ENCODE measurements at places on chromosomes 7 and 10.

- no peak for DNase-seq
These were observed 31.5 kb downstream of the SHTN1 start for GRCh38 chr10:116973371-116973905.

DNA sequence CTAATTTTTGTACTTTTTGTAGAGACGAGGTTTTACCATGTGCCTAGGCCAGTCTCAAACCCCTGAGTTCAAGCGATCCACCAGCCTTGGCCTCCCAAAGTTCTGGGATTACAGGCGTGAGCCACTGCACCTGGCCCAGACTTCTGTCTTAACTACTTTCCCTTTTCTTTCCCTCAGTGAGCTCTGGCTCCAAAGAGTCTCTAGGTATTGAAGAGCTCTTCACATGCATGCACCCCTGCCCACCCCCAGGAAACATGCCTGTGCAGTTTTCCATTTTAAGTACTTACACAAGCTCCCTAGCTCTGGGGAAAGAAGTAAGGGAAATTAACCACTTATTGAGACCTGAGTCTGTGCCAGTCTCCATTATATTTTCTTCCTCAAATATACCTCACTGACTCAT, 2.0 kb downstream of the MYOZ1 start:
- DNase-seq: no peak

GRCh38 chr7:142263598-142264380, 5.9 kb upstream of the PRSS58 start:
- no peak for DNase-seq

- no peak for DNase-seq
These were observed 21.3 kb downstream of the MLXIPL start for GRCh38 chr7:73602721-73603651.

DNA sequence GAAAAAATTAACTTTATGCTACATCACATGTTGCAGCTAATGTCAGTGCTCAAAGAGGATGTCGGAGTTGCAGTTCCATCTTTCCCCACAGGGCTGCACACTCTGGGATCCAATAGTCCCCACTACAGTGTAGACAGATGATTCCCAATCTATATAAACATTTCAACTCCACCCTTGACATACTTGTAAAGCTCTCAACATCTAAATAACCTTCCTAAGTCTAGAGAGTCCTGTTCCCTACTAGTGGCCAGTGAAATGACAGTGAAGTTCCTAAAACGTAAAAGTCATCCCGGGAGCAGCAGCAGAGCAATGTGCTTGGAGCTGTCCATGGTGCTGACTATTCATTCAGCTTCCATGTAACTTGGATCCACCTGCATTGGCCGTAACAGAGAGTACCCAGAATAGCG, 145.1 kb downstream of the GRM8 start:
- peak; percentile 25 for DNase-seq

GRCh38 chr10:2020836-2021235, 283.5 kb upstream of the ADARB2 start:
- DNase-seq: no peak

GRCh38 chr7:4054158-4054557, 627.9 kb upstream of the FOXK1 start:
- no peak for DNase-seq

GRCh38 chr10:89954061-89954460, 252.7 kb downstream of the KIF20B start:
- no peak for DNase-seq

GRCh38 chr7:30683816-30684215, 1.6 kb upstream of the CRHR2 start:
- no peak for DNase-seq

GRCh38 chr10:77501846-77502261, 135.8 kb downstream of the KCNMA1 start:
- no peak for DNase-seq

DNA sequence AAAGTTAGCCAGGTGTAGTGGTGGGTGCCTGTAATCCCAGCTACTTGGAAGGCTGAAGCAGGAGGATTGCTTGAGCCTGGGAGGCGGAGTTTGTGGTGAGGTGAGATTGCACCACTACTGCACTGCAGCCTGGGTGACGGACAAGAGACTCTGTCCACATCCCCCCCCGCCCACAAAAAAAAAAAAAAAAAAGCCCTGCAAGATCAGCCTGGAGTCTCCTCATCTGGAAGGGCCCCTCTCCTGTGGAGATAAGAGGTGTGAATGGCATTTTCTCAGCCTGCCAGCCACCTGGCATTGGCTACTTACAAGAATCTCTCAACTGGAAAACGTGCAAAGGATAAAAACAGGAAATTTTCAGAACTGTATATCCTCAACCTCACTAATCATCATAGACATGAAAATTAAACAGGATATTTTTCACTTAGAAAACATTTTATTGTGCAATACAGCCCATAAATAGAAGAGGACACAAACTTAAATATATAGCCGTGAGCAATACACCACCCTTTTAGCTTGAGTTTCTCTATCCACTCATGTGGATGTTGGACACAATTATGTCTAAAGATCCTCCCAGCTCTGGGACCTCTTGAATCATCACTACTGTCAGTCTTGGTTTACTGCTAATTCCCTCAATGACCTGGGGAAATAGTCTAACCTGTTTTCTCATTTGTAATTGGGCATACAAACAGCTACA, 11.3 kb upstream of the TSPAN15 start:
- DNase-seq: no peak

DNA sequence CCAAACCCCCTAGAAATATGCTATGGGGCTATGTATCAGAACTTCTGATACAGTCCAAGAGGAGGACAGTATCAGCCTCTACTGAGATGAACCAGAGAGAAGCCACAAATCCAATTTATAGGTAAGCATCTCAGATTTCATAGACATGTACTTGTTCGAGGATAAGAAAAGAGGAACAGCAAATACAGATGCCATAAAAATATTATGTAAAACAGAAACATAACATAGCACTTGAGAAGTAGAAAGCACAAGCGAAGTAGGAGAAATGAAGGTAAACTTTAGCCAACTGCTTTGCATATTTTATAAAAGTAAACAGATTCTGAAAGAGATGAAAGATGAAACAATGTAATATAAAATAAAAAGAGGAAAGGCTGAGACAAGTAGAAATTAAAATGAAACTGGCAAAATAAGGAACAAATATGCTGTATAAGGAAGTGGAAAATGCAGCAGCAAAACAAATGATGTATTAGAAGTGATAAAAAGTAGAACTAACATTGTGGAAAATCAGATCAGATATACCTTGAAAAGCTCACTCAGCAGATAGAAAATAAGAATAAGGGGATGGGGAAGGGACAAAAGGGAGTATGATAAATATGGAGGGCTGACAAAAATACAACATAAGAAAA, 135.1 kb downstream of the SKAP2 start:
- no peak for DNase-seq

- no peak for DNase-seq
These were observed 162.3 kb downstream of the SVIL start for GRCh38 chr10:29472301-29473086.

DNA sequence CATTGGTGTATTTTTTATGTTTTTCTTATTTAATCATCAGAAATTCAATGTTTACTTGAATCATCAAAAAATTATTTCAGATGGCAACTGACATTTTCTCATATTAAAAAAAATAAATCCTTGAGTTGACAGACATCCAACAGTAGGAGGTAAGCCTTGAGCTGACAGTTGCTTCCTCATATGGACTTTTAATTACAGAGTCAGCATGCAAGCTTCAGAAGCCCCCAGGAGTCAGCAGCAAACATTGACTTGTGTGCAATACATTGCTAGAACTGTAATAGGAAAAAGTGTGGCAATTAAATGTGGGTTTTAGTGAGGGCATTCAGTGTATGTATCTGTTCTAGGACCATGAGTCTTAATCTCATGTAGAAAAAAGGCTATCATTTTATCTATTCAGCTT, 62.4 kb upstream of the TAS2R16 start:
- no peak for DNase-seq

- DNase-seq: no peak
These were observed 43.9 kb upstream of the OPALIN start for GRCh38 chr10:96402417-96403305.

- no peak for DNase-seq
These were observed 17.0 kb downstream of the KLHDC10 start for GRCh38 chr7:130087364-130087763.

GRCh38 chr10:34941471-34942357, 126.6 kb upstream of the PARD3 start:
- no peak for DNase-seq

DNA sequence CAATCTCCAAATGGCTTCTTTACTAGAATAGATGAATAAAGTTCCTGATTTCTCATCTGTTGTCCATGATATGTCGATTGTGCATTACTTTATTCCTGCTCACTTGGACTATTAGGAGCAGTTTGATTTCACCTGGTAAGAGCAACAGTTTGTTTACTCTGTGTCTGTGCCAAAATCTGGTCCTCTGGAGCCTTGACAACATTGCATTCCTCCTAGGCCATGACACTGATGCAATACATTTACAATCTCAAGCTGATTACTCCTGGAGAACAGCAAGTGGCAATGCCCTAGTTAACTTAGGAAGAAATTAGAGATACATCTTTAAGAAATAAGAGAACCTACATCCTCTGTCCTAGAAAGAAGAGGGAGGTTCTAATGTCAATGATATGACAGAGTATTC, 71.8 kb downstream of the SGCE start:
- no peak for DNase-seq

- no peak for DNase-seq
These were observed 23.7 kb upstream of the DDC start for GRCh38 chr7:50588937-50589336.

DNA sequence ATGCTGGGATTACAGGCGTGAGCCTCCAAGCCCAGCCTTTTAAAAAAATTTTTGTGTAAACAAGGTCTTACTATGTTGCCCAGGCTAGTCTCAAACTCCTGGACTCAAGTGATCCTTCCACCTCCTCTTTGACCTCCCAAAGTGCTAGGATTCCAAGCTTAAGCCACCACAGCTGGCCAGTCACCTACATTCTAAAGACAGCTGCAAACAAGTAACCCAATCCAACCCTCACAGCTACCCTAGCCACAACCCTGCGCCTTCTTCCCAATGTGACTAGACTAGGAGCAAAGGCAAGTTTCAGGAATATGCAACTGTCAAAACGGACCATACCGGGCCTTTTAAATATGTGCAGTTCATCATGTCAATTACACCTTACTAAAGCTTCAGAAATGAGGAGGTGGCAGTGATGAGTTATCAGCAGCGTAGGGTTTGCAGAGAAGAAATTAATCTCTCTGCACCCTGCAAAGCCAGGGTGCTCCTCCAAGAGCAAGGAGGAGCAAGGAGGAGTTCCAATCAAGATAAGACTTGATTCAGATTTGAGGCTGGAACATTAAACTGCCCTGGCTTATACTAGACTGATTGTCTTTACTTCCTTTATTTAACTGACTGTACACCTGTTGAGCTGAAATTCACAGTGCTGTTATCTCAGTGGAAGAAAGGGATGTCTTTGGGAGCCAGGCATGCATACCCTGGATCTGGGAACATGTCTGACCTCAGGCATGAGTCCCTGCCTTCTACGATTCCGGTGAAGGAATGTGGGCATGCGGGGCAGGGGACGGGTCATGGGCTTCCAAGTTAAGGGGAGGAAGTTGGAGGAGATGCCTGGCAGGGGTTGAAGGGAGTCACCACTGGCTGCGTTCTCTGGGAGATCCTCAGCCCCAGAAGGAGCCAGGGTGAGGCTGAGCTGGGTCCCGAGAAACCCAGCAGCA, 15.5 kb upstream of the TMEM120A start:
- DNase-seq: no peak

DNA sequence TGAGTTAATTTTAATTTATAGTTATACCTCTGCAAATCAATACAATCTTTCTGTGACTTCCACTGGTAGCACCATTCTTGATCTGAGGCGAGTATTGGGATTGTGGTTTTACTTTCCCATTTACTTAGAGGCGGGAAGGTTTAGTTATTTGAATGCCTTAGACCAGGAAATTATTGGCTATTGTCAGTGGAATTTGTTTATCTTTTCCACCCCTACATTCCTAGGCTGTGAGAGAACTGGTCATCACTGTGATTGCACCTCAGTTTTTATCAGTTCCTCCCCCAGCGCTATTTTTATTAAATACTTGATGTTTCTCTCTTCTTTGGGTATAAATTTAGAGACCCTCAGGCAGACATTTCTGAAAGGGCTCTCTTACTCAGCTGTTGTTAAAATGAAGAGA, 29.9 kb downstream of the CDK14 start:
- DNase-seq: no peak

DNA sequence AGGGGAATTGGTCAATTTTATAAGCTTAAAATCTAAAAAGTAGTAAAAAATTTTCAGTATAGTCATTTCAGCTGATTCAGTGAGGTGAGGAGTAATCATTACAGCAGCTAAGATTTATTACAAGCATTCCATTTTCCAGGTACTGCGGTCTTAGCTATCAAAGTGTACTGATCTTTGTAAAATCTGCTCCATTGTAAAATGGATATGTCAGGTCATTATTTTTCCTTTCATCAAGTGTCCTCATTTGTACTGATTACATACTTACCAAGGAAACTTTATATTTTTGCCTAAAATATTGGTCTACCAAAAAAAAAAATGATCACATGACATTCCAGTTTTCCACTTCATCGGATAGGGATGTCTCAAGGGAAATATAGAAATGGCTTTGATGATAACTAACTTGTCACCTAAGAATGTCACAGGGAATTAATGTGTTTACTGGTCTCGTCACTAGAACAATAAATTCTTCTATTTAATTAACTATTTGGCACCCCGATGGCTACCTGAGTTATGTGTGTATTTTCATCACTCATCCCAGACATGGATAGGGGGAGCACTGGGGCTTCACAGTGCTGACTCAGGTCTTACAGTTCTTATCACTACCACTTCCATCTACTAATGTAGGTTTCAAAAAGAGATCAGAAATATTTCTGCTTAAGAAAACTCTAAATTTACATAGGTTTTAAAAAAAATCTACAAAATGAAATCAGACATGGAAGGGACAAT, 948.4 kb downstream of the PCDH15 start:
- DNase-seq: no peak

- DNase-seq: no peak
These were observed 32.4 kb downstream of the CTBP2 start for GRCh38 chr10:125127986-125128385.

- no peak for DNase-seq
These were observed 5.0 kb upstream of the TNRC18 start for GRCh38 chr7:5428478-5429252.

GRCh38 chr10:112955582-112956421, 5.8 kb downstream of the TCF7L2 start:
- no peak for DNase-seq
